CD4-positive, alpha-beta T cell (primary cell): ENCODE measurements at places on chromosomes 11 and 22. TPM values are rescaled to one million over a fixed set of nuclear protein-coding genes. Genes with fewer than 3 reads are reported as not detected.

DNA sequence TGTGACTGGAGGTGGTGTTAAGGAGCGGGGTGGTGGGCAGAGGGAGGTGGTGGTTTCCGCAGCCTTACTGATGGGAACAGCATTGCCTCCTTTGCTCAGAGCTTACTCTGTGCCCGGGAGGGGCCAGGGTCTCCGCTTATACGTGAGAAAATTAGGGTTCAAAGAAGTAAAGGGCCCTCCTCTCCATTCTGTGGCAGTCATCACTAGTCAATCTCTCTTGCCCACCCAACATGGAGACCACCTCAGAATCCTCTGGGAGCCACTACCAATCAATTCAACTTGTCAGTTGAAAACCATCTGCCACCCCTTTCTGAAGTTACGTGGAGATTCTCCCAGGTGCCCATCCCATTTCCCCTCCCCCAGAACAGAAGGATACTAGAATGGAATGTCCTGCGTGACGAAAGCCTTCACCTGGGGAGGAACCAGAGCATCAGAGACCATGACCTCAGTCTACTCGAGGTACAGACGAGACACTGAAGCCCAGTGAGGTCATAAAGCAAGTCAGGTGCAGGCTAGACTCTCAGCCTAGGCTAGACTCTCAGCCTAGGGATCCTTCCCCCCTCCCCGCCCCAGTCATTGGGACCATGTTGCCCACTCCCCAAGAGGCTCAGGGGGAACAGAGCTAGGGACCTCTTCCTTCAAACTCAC, 2.0 kb downstream of the SELENOM start:
- H3K36me3 ChIP-seq, result no peaks in the 10 kb centered on the region
- no peak for DNase-seq
- H3K4me1 ChIP-seq, result peaks cover 31% of the 10 kb centered on the region
- no peak overlapping the region for H3K27ac ChIP-seq

DNA sequence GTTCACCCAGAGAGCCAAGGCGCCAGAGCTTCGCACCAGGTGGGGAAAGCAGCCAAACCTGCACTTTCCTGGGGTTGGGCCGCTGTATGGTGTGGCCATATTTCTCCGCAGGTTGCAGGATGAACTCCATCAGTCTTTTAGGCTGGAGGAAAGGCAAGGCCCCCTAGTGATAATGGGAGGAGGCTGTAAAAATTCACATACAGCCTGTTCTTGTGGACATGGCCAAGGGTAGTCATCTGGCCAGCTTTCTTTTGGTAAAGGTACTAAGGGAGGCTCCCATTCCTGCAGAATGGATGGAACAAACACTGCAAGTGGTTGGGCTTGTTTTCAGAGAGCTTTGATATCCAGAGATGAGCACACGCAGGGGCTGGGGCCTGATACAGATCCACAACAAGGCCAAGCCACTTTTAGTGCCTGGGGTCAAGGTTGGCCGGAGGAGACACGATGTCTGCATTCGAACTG, 29.6 kb downstream of the C22orf31 start:
- H3K27ac ChIP-seq, result no peak overlapping the region
- H3K27me3 ChIP-seq, result peaks cover 39% of the 10 kb centered on the region
- peaks cover 13% of the 10 kb centered on the region for H3K4me1 ChIP-seq
- no peaks in the 10 kb centered on the region for H3K36me3 ChIP-seq
- no peak overlapping the region for H3K4me3 ChIP-seq
- no peak for DNase-seq

DNA sequence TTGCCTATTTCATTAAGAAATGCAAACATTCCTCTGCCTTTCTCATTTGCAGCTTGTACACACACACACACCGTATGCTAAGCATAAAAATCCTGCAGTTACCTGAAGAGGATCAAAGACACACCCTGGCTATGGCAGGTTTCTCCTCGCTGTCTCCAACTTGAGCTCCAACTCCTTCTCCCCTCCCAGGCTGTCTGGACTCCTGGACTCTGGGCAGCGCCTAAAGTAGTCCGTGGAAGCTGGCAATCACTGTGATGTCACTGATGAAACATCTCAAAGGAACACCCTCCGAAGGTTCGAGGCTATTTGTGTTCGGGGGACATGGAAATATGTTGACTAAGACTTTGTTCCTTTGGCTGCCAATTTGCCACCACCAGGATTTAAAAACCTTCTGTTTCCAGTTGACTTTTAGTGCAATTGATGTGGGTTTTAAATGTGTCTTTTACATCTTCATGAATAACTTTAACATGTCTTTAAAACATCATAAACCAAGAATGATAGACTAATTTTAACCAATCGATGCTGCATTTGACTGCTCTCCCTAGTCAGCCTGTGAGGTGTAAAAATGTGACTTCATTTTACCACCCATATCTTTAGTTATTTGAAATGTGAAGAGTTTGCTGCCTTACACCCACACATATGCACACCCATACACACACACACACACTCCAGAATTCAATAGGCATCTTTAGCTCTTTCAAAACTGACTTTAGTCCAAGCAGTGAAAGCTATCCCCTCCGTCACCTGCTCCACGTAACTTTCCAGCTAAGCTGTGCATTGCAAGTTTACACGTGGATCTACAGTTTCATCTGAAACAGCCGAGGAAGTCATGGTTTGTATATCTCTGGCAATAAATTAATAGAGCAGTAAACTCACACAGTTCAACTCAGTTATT, at the start of gene SLN:
Gene SLN (minus strand): TSS at position 196 of the 895 bp plus-strand sequence.
- H3K4me3 ChIP-seq, result no peak within 1 kb of the TSS
- no peak within 1 kb of the TSS for H3K27ac ChIP-seq
- H3K4me1 ChIP-seq, result no peaks in the 10 kb centered on the region
- H3K27me3 ChIP-seq, result no peaks in the 10 kb centered on the region
- no peak for DNase-seq

GRCh38 chr11:10325277-10326011, 20.6 kb downstream of the ADM start:
- H3K36me3 ChIP-seq, result no peaks in the 10 kb centered on the region
- H3K4me1 ChIP-seq, result peaks cover 3% of the 10 kb centered on the region
- no peak overlapping the region for H3K27ac ChIP-seq
- H3K4me3 ChIP-seq, result no peak overlapping the region
- no peaks in the 10 kb centered on the region for H3K27me3 ChIP-seq

GRCh38 chr11:32902089-32902665, 9.6 kb downstream of the QSER1 start:
- H3K27ac ChIP-seq, result no peak overlapping the region
- no peaks in the 10 kb centered on the region for H3K27me3 ChIP-seq
- no peaks in the 10 kb centered on the region for H3K4me1 ChIP-seq
- H3K36me3 ChIP-seq, result no peaks in the 10 kb centered on the region
- DNase-seq, result no peak

GRCh38 chr22:44669561-44669976, 32.4 kb upstream of the PRR5 start:
- peaks cover 71% of the 10 kb centered on the region for H3K4me1 ChIP-seq
- no peaks in the 10 kb centered on the region for H3K27me3 ChIP-seq
- H3K27ac ChIP-seq, result no peak overlapping the region
- peak overlapping the region; percentile 69 for H3K4me3 ChIP-seq
- DNase-seq, result peak; percentile 47

DNA sequence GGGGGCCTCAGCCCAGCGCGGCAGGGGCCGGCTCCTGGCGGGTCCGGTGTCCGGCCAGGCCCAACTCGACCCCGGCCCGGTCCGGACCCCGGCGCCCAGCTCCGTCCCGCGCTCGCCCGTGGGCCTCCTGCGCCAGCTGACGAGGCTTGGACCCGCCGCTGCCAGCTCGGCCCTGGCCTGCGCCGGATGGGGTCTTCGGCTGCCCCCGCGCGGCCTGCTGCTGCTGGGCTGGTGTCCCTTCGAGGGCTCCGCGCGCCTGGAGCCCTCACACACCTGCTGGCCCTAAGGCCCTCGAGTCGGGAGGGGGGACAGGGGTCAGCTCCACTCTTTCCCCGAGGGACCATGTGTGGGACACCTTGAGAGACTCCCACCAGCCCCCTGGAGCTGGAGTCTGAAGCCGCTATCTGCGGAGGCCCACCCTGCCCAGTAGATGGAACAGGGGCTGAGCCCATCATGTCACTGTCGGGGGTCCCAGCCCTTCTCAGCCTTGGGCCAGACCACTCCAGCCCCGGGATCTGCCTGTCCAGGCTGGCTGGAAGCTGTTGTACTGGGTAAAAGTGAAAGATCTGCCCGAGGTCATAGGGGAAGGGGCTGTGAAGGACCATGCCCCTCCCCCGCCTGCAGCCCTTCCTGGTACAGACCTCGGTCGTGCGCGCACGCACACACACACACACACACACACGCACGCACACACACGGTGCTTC, 768 bp upstream of the CDKN1C start:
- no peaks in the 10 kb centered on the region for H3K36me3 ChIP-seq
- no peak overlapping the region for H3K27ac ChIP-seq
- DNase-seq, result no peak
- peaks cover 48% of the 10 kb centered on the region for H3K4me1 ChIP-seq
- H3K27me3 ChIP-seq, result peaks cover 4% of the 10 kb centered on the region

- H3K27ac ChIP-seq, result no peak overlapping the region
- no peak overlapping the region for H3K4me3 ChIP-seq
- no peaks in the 10 kb centered on the region for H3K27me3 ChIP-seq
- H3K36me3 ChIP-seq, result no peaks in the 10 kb centered on the region
- H3K4me1 ChIP-seq, result peaks cover 6% of the 10 kb centered on the region
- no peak for DNase-seq
Observed at GRCh38 chr11:110525883-110526282, 96.1 kb downstream of the FDX1 start.

DNA sequence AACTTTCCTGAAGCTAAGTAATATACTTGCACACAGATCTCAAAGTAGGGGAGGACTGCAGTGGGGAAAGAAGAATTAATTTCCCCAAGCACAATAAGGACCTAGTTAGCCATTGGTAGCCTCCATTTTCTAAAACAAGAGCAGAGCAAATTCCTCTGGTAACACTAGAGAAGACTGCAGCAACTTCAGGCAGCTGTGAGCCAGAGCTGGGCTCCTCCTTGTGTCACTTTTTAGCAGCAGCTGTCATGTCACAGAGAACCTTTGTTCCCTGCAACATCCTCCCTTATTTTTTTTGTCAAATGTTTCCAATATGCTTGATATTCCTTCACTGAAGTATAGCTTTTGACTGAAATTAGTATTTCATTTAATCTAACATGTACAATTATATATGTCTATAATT, 54.4 kb downstream of the RRAS2 start:
- no peak overlapping the region for H3K4me3 ChIP-seq
- no peaks in the 10 kb centered on the region for H3K36me3 ChIP-seq
- no peak for DNase-seq
- H3K27me3 ChIP-seq, result no peaks in the 10 kb centered on the region
- H3K27ac ChIP-seq, result no peak overlapping the region

GRCh38 chr22:46851941-46852340, 89.5 kb downstream of the TBC1D22A start:
- H3K36me3 ChIP-seq, result peaks cover 16% of the 10 kb centered on the region
- no peaks in the 10 kb centered on the region for H3K27me3 ChIP-seq
- no peak for DNase-seq
- no peak overlapping the region for H3K4me3 ChIP-seq
- H3K4me1 ChIP-seq, result peaks cover 2% of the 10 kb centered on the region
- H3K27ac ChIP-seq, result no peak overlapping the region

GRCh38 chr11:11167806-11168205, 185.2 kb downstream of the CSNK2A3 start:
- no peak overlapping the region for H3K4me3 ChIP-seq
- DNase-seq, result no peak
- no peaks in the 10 kb centered on the region for H3K36me3 ChIP-seq
- H3K27ac ChIP-seq, result no peak overlapping the region

GRCh38 chr11:86513746-86514373, 139.2 kb downstream of the CCDC81 start:
- H3K4me1 ChIP-seq, result no peaks in the 10 kb centered on the region
- no peaks in the 10 kb centered on the region for H3K36me3 ChIP-seq
- no peak overlapping the region for H3K27ac ChIP-seq
- no peak overlapping the region for H3K4me3 ChIP-seq

DNA sequence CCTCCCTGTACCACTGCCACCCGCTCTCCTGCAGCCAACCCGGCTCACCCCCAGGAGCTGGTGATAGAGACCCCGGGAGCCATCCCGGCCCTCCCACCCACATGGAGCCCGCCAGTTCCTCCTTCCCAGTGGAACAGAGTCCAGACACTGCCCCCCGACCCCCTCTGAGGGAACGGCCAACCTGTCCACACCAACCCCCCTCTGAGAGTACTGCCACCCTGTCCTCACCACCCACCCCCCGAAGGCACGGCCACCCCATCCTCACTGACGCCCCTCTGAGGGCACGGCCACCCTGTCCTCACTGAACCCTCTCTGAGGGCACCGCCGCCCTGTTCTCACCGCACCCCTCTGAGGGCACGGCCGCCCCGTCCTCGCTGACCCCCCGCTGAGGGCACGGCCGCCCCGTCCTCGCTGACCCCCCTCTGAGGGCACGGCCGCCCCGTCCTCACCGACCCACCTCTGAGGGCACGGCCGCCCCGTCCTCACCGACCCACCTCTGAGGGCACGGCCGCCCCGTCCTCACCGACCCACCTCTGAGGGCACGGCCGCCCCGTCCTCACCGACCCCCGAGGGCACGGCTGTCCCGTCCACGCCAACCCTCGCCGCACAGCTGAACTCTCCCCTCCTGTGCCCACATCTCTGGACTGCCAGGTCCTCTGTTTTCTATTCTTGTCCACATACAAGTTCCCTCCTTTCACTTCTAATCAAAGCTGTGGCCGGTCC, 18.0 kb downstream of the TOLLIP start:
- no peak for DNase-seq
- H3K4me3 ChIP-seq, result no peak overlapping the region
- H3K4me1 ChIP-seq, result no peaks in the 10 kb centered on the region
- no peak overlapping the region for H3K27ac ChIP-seq
- H3K36me3 ChIP-seq, result peaks cover 67% of the 10 kb centered on the region

DNA sequence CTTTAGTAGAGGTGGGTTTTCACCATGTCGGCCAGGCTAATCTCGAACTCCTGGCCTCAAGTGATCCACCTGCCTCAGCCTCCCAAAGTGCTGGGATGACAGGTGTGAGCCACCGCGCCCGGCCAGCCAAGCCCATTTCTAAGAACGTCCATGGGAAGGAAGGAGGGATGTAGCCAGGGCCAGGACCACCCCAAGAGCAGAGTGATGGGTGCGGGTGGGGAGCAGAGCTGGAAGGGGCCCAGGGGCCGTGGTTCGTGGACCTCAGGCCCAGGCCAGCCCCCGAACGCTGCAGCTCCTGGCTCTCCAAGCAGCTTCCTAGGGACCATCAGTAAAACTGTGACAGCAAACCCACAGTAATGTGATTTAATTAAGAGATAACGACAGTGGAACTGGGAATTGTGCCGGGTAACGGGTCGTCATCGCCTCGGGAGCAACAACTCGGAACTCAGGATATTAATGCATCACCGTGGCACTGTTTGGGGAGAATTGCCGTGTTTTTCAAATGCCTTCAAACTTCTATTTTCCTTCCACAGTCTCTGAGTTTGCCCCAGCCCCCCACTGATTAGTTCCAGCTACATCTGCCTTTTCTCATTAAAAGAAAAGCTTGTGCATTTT, 74.3 kb downstream of the BRD1 start:
- H3K36me3 ChIP-seq, result no peaks in the 10 kb centered on the region
- H3K4me3 ChIP-seq, result no peak overlapping the region
- H3K4me1 ChIP-seq, result no peaks in the 10 kb centered on the region
- no peak for DNase-seq
- H3K27ac ChIP-seq, result no peak overlapping the region

Gene OR52A1
- total RNA-seq, result not detected

Gene FZD4
- total RNA-seq, result not detected

Gene PPFIBP2
- 35.9 TPM for total RNA-seq

Gene TNNT3
- 21.9 TPM for total RNA-seq

Gene PANX2
- total RNA-seq, result 0.16 TPM
